ENCODE measurements at places on chromosomes 5 and 9.

GRCh38 chr9:103991698-103992097 is 102.4 kb upstream of the SMC2 start:
- DNase-seq: no peak

DNA sequence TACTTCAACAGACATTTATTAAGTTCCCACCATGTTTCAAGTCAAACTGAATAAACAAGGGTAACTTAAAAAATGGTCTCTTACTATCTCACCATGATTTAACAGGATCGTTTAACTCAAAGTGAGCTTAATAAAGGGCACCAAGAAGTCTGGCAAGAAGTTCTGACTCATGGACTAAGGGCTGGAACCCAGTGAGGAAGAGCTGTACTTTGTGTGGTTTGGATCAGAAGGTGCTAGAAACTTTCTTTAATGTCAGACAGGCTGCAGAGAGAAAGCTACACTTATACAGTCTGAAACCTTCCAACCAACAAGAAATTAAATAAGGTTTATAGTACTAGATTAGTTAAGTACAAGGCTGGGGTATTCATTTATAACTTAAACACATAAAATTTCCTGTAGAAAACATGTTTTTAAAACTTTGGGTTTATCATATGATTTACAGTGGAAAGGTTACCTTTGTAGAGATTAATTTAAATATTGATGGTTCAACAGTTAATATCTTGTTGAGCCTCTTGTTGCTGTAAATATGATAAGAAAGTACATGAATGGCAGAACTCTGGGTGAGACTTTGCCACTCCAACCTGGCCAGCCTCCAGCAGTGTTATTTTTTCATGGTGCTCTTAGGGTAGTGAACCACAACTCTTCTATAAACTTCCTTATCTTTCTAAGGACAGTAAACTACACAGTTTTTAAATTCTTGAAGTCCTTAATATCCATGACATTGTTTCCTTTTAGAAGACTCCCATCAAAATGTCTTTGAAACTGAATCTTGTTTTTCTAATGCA is 162.8 kb downstream of the MAN2A1 start:
- no peak for DNase-seq

- DNase-seq: no peak
Measured at GRCh38 chr9:130336027-130336610, 70.6 kb downstream of the HMCN2 start.

- no peak for DNase-seq
Measured at GRCh38 chr9:14198047-14198840, 115.7 kb downstream of the NFIB start.

GRCh38 chr5:172901012-172901780 is 58.0 kb upstream of the RPL26L1 start:
- DNase-seq: no peak

DNA sequence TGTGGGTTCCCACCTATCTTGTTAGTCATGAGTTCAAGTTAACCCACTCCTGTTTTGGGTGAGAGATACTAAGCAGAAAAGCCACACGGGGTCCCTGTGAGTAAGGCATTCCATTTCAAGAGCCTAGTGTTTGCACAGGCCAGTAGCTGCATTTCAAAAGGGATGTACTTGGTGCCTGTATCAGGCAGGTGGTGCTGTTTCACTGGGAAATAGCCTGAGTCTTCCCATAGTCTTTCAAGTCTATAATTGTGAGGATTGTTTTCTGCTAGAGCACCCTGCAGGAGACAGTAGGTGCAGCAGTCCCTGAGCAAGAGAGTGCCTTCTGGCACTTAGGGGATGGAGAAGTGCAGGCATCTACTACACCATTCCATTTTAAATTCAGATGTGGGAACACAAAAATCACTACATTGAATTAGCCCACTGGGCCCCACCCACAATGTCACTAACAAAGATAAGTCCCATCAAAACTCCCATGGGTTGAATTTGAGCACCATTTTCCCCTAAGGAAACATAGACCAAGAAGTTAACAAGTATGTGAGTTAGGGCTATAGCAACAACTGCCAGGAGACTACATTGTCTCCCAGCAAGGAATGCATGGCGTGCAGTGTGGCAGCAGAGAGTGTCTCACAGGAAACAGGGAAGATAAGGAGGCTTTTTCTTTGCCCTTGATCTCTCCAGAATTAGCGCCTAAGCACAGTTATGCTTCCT is 263.2 kb downstream of the COX7C start:
- DNase-seq: no peak

GRCh38 chr9:84997472-84997871 is 327.9 kb downstream of the NTRK2 start:
- no peak for DNase-seq

Data from T-helper 9 cell (primary cell).